ENCODE measurements at places on chromosomes 3 and 15.

GRCh38 chr15:75720787-75721479, 8.3 kb upstream of the CSPG4 start:
- peak; percentile 69 for DNase-seq

DNA sequence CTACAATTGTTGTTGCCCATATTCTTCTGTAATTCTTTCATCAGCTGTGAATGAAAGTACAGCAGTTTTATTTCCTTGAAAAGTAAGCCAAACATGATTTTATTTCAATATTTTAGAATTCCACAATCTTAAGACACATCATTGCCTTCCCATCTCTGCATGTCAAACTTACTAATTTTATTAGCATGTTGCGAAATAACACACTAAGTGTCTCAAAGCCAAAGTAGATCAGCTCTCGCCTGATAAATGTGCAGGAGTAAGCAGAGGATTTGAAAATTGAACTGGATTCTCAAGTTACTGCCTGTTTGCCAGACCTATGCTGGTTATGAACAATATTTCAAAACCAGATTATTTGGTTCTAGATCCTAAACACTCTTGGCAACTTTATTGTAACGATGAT, 25.7 kb downstream of the TGFBR2 start:
- DNase-seq, result no peak

DNA sequence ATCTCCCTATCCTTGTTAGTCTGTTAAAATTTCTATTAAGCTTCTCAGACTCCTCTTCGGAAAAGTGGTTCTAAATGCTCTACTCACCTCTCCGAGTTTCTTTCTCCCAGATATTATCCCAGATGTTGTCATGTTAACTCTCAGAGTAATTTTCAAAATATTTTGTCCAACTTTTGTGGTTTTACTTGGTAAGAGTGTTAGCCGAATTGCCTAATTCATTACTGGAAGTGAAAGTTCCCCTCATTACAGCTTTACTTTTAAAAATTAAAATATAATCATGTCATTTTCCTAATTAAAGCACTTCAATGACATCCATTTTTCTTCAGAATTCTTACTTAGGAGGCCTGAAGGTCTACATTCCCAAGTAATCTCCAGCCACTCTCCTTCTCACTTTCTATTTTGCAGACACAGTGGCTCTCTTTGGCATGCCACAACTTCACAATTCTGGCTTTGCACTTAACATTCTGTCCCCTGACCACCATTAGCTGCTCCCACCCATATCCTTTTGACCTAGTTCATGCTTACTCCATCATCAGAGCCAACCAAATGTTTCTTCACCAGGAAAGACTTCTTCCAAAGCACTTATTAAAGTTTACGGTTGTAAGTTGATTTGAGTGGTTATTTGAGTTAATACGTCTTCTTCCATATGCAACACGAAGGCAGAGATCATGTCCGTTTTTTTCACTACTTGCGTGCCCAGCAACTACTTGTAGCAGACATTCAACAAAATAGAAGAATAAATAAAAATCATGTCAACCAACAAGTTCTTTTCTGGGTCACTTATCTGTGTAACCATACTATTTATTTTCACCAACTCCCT, 10.2 kb upstream of the TIPARP start:
- no peak for DNase-seq

DNA sequence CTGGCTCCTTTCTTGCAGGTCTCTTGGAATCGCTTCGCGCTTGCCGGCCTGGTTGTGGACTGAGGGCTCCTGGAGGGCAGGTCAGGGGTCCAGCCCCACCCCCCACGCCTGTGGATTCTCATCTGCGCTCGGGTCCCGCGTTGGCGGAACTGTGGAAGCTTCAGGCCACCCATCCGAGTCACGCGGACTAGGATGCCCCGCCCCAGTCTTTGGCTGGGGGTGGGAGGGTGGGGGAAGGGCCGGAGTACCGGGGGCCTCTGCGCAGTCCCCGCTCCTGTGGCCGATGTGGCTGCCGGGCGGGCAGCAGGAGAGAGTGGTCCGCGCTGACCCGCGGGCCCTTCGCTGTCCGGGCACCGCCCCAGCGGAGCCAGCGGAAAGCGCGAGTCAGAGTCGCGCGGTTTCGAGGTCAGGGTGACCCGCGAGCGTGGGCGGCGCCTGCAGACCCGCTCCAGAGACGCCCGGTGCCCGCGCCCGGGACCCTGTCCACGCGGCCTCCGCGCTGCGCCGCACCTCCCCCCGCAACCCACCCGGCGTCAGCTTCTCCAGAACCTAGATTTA, 114.2 kb downstream of the KLF13 start:
- peak; percentile 42 for DNase-seq

- DNase-seq, result no peak
Measured at GRCh38 chr3:165640031-165640430, 197.2 kb downstream of the BCHE start.

DNA sequence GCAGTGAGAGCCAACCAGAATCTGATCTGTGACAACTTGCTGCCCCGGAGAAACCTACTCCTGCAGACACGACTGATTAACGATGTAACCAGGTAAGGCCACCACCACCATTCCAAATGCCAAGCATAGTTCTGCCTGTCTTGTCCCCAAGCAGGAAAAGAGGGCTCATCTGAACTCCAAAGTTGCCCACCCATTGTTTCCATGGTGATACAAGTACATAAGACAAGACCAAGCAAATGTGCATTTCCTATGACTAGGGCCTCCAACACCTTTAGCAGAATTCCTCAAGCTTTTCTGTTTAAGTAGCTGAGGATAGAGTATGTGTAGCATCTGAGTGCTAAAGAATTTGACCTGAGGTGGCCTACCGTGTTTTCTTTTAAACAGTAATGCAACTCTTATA, 290.7 kb downstream of the RYR3 start:
- no peak for DNase-seq

- DNase-seq, result no peak
Measured at GRCh38 chr3:10371167-10371566, 50.3 kb upstream of the SEC13 start.

GRCh38 chr3:71625676-71626075, 42.1 kb upstream of the FOXP1 start:
- no peak for DNase-seq

- DNase-seq, result no peak
Measured at GRCh38 chr15:81887912-81888311, 157.9 kb downstream of the MEX3B start.

DNA sequence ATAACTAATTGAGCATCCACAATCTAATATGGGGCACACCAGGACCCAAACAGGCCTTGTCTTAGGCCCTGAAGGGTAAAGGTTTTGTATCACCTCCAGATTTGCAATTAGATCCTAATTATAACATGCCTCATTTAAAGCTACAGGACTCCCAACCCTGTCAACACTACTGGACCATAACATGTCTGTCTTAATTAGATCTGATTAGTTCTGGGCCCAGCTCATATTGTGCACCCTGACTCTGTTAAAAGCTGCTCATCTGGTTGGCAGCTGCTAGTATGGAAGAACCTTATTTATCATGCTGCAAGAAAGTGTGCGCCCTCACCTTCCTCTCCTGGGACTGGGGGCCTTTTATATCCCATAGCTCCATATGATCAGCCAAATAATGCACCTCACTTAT, 457.8 kb downstream of the ROBO1 start:
- DNase-seq, result no peak

- no peak for DNase-seq
Measured at GRCh38 chr3:176905331-176905730, 292.0 kb downstream of the TBL1XR1 start.

GRCh38 chr15:101088788-101089578, 162.9 kb downstream of the CHSY1 start:
- peak; percentile 73 for DNase-seq

DNA sequence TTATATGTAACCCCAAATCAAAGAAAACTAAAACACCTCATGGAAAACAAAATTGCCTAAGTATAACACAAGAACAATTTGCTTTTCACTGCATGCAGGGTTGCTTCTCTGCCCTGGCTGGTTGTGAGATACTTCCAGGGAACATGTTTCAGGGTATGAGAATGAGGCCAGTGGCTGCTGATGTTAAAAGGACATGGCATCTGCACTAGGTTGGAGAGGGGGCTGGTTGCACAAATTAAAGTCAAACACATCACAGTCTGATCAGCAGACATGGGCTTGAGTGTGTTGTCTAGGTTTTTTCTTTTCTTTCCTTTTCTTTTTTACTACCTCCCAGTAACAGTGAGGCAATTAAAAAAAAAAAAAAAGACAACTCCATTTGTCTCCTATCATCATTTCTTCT, 374.9 kb downstream of the MCTP2 start:
- DNase-seq, result no peak

GRCh38 chr3:98741121-98741716, 21.9 kb upstream of the ST3GAL6 start:
- no peak for DNase-seq

GRCh38 chr3:192332386-192333291, 394.7 kb downstream of the FGF12 start:
- DNase-seq, result no peak
